ENCODE measurements at places on chromosomes 1 and 21. TPM values are rescaled to one million over a fixed set of nuclear protein-coding genes. Genes with fewer than 3 reads are reported as not detected.
A peak's percentile ranks its signal among the peaks of the same experiment; 100 is the strongest.

The NBPF1 gene
- 83.8 TPM for total RNA-seq

DNA sequence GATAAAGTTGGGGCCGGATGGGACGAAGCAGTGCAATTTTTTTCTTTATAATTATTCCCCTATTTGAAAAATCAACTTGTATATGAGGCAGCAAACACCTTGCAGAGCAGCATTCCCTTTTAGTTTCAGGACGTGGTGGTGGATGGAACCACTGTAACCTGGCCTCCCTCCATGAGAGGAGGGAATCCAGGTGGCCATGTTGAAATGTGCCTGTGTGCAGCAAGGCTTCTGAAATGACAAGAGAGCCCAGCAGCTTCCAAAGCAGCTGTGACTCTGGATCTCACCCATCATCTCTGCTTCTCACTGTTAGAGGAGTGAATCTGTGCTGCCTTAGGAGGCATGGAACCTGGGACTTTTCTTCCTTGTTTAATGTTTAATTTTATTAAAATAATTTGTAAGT lies 42.3 kb downstream of the NFIA start:
- DNase-seq: no peak
- H3K27me3 ChIP-seq: no peaks in the 10 kb centered on the region
- peaks cover 39% of the 10 kb centered on the region for H3K4me1 ChIP-seq
- H3K4me3 ChIP-seq: no peak overlapping the region
- peak overlapping the region; percentile 80 for H3K27ac ChIP-seq
- H3K36me3 ChIP-seq: no peaks in the 10 kb centered on the region

DNA sequence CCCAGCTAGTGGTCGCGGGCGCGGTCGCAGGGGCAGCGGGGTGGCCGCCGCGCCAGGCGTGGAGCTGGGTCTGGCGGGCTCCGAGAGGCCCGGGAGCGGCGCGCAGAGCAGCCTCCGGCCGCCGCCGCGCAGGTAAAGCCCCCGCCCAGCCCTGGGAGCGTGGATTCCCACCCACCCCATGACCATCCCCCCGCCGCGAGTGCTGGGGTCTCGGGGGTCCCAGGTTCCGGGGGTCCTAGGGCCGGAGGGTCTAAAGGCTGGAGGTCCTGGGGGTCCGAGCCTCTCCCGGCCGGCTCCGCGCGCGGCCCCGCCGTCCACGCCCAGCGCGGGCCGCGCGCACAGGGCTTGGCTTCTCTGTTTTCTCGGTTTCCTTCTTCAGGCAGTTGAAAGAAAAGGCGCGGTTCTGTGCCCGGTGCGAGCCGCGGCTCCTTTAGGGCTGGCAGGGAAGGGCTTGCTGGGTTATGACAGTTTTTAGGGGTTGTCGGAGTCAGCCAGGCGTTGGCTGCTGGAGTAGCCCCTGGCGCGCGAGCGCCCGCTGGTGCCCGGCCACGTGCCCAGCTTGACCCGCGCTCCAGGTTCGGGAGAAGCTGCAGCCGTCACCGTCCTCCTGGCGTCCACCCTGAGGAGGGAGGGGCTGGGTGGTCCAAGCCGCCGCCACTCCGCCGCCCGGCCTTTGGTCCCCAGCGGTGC lies 359 bp downstream of the LRRC3 start:
- peak overlapping the region; percentile 60 for H3K4me3 ChIP-seq
- H3K27me3 ChIP-seq: no peaks in the 10 kb centered on the region
- DNase-seq: peak; percentile 41
- H3K4me1 ChIP-seq: no peaks in the 10 kb centered on the region
- peaks cover 2% of the 10 kb centered on the region for H3K36me3 ChIP-seq

- DNase-seq: no peak
- peak overlapping the region; percentile 3 for H3K27ac ChIP-seq
- H3K4me1 ChIP-seq: peaks cover under 1% of the 10 kb centered on the region
- H3K36me3 ChIP-seq: no peaks in the 10 kb centered on the region
- no peak overlapping the region for H3K4me3 ChIP-seq
These were observed 14.9 kb upstream of the SYNC start for GRCh38 chr1:32717503-32717902.

GRCh38 chr1:111720977-111721786 lies 18.0 kb downstream of the INKA2 start:
- DNase-seq: peak; percentile 74
- peak overlapping the region; percentile 69 for H3K27ac ChIP-seq
- no peak overlapping the region for H3K4me3 ChIP-seq
- no peaks in the 10 kb centered on the region for H3K27me3 ChIP-seq
- no peaks in the 10 kb centered on the region for H3K36me3 ChIP-seq

DNA sequence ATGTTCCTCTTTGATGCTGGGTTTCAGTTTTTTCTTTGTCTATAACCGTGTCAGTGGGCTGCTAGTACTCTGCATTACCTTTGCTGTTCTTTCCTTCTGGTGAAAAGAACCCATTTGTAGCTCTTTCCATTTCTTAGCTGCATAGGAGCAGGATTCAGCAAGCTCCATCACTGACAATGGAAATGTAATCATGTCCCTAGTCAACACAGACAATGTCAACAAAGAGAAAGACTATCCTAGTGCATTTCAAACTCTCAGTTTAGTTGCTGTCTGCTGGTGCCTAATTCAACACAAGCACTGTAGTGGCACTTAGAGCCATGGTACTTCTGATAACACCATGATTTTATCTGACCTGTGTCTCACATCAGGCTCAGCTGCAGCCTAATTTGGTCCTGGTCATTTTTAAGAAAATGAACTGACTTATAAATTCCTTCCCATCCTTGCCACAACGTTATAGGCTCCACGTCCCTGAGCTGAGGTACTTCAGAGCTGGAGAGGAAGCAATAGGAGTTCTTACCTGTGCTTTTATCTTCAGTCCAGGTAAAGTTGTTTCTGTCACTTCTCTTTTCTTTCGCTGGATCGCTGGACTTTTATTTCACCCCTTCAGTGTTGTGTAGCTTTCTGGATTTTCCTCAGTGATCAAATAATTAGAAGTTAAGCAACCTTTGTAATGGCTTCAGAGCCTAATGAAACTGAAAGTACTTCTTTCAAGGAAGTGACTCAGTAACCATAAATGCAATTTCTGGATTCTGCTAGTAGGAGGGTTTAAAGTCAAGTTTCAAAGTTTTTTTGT lies at the start of gene GBP3:
TSS of gene GBP3 (minus strand) at position 700 of the 793 bp plus-strand sequence. CDS start 2,145 bp downstream, outside the sequence.
- peak within 1 kb of the TSS; percentile 72 for H3K27ac ChIP-seq
- no peaks in the 10 kb centered on the region for H3K27me3 ChIP-seq
- peak; percentile 62 for DNase-seq
- peak within 1 kb of the TSS; percentile 71 for H3K4me3 ChIP-seq
- H3K36me3 ChIP-seq: no peaks in the 10 kb centered on the region

The FALEC gene
- total RNA-seq: not detected

The B3GALNT2 gene
- 16.1 TPM for total RNA-seq

The PLXNA2 gene
- 37.7 TPM for total RNA-seq

GRCh38 chr1:119937198-119937597 lies 40.9 kb upstream of the ADAM30 start:
- H3K27ac ChIP-seq: no peak overlapping the region
- H3K27me3 ChIP-seq: no peaks in the 10 kb centered on the region
- no peaks in the 10 kb centered on the region for H3K4me1 ChIP-seq
- no peak overlapping the region for H3K4me3 ChIP-seq

DNA sequence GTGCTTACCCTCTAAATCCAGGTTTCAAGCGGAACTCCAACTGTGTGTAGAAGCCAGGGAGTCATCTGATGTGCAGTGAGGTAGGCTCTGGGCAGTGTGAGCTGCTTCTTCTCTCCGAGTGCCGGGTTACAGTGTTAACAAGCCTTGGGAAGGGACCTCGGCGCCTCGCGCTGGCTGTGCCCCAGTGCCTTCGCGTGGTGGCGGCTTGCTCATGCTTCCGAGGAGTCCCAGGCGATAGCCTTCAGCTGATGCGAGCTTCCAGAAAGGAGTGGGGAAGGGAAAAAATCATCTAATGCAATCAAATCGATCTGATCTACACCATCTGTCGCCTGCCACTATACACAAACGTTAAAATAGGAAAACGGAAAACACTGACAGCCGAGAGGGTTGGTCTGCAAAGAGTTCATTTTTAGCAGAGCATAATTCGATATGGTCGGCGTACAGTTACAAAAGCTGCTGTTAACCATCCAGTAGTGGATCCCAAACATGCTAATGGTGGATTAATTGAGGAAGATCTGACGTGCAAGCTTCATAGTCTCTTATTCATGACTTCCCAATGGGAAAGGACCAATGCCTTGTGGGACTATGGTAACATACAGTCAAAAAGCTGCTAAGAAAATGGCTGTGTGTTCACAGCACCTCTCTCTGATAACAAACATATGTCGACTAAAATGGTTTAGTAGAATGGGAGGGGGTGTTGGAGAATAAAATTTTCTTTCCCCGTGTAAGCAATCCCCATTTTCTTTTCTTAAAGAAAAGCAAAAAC lies 128.7 kb upstream of the DPYD start:
- no peaks in the 10 kb centered on the region for H3K36me3 ChIP-seq
- H3K4me3 ChIP-seq: no peak overlapping the region
- no peak for DNase-seq
- H3K27ac ChIP-seq: no peak overlapping the region
- H3K4me1 ChIP-seq: peaks cover 12% of the 10 kb centered on the region
- H3K27me3 ChIP-seq: peaks cover 81% of the 10 kb centered on the region

The LDLRAD1 gene
- total RNA-seq: 28.7 TPM

DNA sequence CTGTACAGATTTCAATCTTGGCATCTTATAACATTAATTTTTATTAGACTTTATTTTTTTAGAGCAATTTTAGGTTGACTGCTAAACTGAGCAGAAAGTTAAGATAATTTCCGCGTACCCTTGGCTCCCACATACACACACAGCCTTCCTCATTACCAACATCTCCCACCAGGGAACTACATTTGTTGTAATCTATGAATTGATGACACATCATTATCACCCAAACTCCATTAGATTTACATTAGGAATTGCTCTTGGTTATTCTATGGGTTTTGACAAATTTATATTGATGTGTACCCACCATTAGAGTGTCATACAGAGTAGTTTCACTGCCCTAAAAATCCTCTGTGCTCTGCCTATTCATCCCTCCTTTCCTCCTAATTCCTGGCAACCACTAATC lies 56.4 kb upstream of the GRIK3 start:
- peaks cover under 1% of the 10 kb centered on the region for H3K27me3 ChIP-seq
- H3K27ac ChIP-seq: no peak overlapping the region
- DNase-seq: no peak
- H3K4me3 ChIP-seq: no peak overlapping the region

GRCh38 chr1:206526064-206526911 lies 19.0 kb downstream of the RASSF5 start:
- no peaks in the 10 kb centered on the region for H3K36me3 ChIP-seq
- no peak overlapping the region for H3K27ac ChIP-seq
- no peak overlapping the region for H3K4me3 ChIP-seq
- H3K27me3 ChIP-seq: no peaks in the 10 kb centered on the region

The RAVER2 gene
- total RNA-seq: 9.2 TPM

DNA sequence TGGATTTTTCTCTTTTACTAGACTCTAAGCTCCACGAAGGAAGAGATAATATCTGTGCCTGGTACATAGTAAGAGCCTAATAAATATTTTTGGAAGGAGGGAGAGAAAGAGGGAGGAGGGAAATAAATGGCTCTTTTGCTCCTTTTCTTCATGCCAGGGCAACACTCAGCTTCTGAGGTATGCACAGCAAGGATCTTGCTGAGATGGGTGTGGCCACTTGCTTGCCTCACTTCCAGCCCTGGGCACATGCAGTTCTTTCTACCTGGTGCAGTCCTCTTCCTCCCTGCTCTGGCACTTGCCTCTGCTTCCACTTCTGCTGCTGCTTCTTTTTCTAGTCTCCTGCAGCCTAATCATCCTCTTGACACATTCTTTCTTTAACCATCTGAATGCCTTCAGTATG lies 148.1 kb downstream of the FGGY start:
- no peaks in the 10 kb centered on the region for H3K36me3 ChIP-seq
- H3K27ac ChIP-seq: peak overlapping the region; percentile 75
- H3K4me1 ChIP-seq: no peaks in the 10 kb centered on the region
- no peak for DNase-seq
- H3K27me3 ChIP-seq: no peaks in the 10 kb centered on the region

DNA sequence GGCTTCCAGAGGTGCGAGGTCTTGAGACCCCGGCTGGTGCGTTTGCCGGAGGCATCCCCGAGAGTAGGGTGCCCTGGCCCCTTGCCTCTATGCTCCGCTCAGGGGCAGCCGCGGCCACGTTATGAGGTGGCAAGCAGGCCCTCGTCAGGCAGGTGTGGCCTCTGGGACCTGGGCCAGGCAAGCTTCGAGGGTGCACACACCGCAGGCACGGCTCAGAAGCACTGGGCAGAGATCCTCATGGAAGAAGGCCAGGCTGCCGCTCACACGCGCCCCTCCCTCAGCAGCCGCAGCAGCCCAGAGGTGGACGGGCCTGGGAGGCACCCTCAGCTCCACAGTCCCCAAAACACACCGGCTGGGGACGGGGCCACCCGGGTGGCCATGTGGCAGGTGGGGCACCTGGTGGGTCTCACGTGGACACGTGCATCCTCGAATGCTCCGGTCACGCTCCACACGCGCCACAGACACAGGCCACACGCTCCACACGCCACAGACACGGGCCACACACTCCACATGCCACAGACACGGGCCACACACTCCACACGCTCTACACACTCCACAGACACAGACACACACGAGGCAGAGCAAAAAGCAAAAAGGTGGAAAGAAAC lies 6.5 kb downstream of the SDF4 start:
- no peaks in the 10 kb centered on the region for H3K4me1 ChIP-seq
- H3K27ac ChIP-seq: no peak overlapping the region
- H3K4me3 ChIP-seq: no peak overlapping the region
- peaks cover 6% of the 10 kb centered on the region for H3K36me3 ChIP-seq
